ENCODE measurements at places on chromosomes 7 and 10. TPM values are rescaled to one million over a fixed set of nuclear protein-coding genes. Genes with fewer than 3 reads are reported as not detected.

Gene NPY4R2
- not detected for total RNA-seq

Gene SPDYE16
- 0.53 TPM for total RNA-seq

Gene CPN1
- total RNA-seq, result 2.2 TPM

Gene ALOX5
- 17.9 TPM for total RNA-seq
